ENCODE measurements at places on chromosomes 1 and 21. TPM values are rescaled to one million over a fixed set of nuclear protein-coding genes. Genes with fewer than 3 reads are reported as not detected.

SELP gene
- 5.9 TPM for total RNA-seq

SGIP1 gene
- total RNA-seq: 10.6 TPM

PGLYRP4 gene
- total RNA-seq: not detected

SLC9C2 gene
- not detected for total RNA-seq

MRPS14 gene
- total RNA-seq: 29.9 TPM

FCRL5 gene
- total RNA-seq: not detected

TCHHL1 gene
- total RNA-seq: not detected

LY9 gene
- total RNA-seq: 0.66 TPM

HPCA gene
- not detected for total RNA-seq

CAMK1G gene
- total RNA-seq: 0.34 TPM
